ENCODE measurements at places on chromosomes 12 and 14.

DNA sequence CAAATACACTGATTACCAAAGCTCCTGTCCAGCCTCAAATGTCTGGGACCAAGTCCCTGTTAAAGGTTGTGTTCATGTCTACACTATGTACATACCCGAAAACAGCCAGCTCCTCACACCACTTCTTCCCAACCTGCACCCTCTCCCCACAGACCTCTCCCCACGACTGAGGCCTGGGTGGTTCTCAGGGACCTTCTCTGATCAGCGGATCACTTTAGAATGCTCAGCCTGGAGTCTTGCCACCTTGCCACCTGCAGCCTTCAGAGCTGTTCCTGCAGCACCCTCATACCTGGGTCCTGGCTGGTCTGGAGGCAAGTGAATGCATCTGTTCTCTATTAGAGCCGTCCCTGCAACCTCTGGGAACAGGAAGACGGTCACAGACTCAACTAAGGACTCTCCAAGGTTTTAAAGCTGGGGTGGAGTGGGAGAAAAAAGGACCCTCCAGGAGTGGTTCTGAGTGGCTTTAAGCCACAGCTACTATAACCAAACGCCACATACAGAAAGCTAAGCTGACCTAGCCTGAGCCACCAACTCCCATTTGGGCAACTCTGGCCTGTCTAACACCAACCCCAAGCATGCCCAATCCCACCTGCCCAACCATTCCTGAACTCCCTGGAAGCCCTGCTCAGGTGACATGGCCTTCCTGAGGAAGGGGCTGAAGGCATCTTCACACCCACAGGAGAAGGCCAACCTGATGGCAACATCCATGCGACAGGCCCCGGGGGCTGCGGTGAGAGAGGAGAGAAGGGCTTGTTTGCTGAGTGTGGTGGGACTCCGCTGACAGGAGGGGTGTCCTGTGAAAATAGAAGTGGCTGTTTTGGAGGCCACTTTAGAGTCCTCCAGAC is 8.6 kb downstream of the KRT2 start:
- no peak for DNase-seq

GRCh38 chr14:36519431-36520321 is at the start of gene NKX2-1:
NKX2-1 (minus strand) TSS chr14:36520232; CDS start chr14:36520129, 103 bp downstream.
- no peak for DNase-seq

DNA sequence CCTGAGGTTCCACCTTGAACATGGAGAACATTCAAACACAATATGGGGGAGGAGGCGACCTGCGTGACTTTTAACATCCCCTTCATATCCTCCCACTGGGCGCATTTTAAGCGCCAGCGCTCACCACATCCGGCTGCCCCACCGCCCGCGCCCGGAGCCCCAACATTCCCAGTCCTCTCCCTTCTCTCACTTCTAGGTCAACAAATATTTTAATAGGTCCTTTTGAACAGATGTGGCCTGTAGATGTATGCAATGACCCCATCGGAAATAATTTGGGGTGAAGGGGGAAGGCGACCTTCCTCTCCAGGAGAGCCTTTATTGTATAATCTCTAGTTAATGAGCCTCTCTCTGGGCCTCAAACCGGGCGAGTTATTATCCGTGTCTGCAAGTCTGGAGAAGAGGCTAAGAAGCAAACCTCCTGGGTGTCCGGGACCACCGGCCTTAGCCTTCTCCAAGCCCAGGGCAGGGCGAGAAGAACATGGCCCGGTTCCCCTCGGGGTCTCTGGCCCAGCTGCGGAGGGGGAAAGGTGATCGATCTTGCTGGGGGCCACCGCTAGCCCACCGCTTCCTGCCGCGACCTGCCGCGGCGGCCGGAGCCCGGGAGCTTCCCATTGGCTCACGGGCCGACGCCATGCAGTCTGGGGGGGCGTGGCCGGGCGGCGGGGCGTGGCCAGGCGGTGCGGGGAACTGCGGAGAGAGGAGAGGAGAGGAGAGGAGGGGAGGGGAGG is 83.2 kb upstream of the HMGA2 start:
- DNase-seq, result peak; percentile 19

- DNase-seq, result no peak
Measured at GRCh38 chr14:96762650-96763049, 34.5 kb upstream of the VRK1 start.

GRCh38 chr12:64184216-64184615 is 37.9 kb downstream of the KICS2 start:
- DNase-seq, result no peak

DNA sequence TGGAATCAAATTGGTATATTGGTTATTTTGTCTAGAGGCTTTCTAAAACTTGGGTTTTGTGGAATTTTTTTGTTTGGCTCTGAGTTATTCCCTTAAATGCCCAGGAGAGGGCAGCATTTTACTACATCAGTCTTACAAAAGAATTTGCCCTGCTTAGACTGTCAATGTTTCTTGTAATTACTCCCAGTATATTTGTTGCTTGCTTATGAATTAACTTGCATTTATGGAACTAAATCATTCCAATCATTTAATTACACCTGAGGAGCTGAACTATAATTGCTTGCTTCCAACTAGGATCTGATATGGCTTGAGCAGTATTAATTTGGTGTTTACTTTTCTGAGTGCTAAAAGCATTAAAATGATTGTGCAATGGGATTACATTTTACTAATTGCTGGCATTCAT is 48.7 kb downstream of the MIPOL1 start:
- no peak for DNase-seq

GRCh38 chr12:24770334-24770733 is 178.6 kb downstream of the BCAT1 start:
- DNase-seq, result no peak

DNA sequence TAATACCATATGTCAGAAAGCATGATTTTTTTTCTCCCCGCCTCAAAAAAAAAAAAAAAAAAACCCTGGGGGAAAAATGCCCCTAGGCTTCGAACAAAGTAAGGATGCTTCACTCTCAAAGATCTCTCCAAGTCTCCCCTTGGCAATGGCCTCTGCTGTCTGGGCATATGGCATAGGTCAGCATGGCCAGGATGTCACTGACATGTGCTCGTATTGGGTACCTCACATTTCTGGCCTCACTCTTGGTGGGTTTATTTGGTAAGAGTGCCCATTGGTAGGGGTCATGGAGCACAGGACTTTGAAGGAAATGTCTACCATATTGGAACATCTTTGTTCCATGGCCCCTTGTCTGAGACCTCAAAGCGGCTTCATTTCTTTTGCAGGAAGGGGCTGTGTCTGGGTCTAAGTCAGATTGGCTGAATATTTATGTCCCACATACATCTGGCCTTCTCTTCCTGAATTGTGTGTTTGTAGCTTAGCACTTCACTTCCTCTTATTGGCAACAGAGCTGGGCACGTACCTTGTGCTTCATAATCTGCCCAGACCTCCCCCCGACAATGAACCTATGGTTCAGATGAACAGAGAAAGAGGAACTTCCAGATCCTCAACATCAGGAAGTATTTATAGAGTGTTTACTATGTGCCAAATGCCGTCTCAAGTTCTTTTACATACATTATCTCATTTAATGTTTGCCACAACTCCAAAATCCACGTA is 36.3 kb upstream of the OAS1 start:
- DNase-seq, result no peak

GRCh38 chr14:70047598-70048312 is 141.0 kb downstream of the SLC8A3 start:
- no peak for DNase-seq

GRCh38 chr14:28305938-28306337 is 460.6 kb upstream of the FOXG1 start:
- no peak for DNase-seq

DNA sequence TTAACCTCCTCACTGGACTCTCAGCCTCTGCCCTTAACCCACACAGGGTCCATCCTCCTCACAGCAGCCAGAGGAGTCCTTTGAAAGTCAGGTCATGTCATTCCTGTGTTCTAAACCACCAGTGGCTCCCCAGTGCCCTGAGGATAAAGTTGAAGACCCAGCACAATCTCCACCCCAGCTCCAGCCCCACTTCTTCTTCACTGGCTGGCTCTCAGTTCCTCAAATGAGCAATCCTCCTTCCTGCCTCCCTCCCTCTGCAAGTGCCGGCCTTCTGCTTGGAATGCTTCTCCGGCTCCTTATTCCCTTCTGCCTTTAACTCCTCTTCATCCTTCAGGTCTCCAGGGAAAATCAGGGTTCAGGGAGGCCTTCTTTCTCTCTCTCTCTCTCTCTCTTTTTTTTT is 32.0 kb upstream of the SPPL3 start:
- DNase-seq, result no peak

- DNase-seq, result no peak
Measured at GRCh38 chr14:33578461-33579216, 372.2 kb downstream of the EGLN3 start.

- no peak for DNase-seq
Measured at GRCh38 chr12:123971449-123971769, 1.2 kb downstream of the CCDC92 start.

GRCh38 chr14:52767058-52767833 is 24.2 kb downstream of the GNPNAT1 start:
- no peak for DNase-seq

DNA sequence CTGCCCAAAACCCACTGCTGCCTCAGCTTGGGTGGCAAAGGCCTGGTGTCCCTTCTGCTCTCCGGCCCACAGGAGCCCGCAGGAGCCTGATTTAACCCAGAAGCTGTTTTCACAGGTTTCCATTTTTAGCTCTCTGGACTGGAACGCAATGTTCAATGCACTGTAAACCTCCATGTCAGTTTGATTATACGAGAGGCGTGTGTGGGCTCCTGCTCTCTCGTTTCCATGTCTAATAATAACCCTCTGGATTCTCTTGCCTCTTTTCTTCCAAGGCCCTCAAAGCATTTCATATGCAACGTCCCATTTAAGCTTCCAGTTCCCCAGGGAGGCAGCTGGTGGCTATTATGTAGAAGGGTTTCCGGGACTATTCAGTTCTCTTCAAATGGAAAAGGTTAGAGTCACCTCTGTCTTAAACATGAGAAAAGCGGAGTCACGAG is 161.1 kb downstream of the SUDS3 start:
- no peak for DNase-seq

DNA sequence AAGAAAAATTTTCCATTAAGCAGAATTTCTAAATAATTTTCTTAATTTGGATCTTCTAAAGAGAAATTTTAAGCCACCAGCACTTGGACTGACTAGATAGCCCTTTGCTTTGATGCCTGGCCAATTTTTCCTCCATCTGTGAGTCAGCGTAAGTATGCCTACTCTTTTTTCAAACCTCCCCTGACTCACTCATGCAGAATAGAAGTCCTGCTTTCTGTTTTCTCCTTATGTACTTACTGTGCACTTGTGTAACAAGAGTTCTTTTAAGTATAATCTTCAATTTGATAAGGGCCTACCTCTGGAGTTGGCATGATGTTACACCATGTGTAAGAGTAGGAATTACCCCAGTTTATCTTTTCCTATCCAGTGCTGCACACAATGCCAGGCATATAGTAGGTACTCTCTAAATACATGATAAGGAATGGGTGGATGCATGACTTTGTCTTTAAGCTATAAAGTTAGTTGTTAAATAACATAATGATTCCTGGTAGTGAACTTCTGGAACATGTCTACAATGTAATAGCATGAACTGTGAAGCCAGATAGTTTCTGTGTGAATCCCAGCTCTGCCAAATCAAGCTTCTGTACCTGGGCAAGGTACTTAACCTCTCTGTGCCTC is 329.6 kb downstream of the TMTC2 start:
- no peak for DNase-seq

DNA sequence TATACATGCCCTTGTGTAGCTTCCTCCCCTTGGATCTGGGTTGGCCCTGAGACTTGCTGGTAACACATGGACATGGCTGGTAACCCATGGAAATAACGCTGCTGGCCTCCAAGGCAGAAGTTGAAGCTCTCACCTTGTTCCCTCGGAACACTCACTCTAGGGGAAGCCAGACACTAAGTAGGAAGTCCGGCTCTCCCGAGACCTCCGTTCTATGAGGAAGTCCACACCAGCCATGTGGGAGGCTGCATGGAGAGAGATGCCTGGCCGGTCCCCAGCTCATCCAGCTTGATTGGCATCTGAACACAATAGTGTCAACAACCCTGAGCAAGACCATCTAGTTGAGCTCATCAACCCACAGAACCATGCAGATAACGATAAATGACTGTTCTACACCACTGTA is 39.7 kb upstream of the VRK1 start:
- no peak for DNase-seq

- DNase-seq, result no peak
Measured at GRCh38 chr14:69629225-69630127, 18.1 kb downstream of the SUSD6 start.

DNA sequence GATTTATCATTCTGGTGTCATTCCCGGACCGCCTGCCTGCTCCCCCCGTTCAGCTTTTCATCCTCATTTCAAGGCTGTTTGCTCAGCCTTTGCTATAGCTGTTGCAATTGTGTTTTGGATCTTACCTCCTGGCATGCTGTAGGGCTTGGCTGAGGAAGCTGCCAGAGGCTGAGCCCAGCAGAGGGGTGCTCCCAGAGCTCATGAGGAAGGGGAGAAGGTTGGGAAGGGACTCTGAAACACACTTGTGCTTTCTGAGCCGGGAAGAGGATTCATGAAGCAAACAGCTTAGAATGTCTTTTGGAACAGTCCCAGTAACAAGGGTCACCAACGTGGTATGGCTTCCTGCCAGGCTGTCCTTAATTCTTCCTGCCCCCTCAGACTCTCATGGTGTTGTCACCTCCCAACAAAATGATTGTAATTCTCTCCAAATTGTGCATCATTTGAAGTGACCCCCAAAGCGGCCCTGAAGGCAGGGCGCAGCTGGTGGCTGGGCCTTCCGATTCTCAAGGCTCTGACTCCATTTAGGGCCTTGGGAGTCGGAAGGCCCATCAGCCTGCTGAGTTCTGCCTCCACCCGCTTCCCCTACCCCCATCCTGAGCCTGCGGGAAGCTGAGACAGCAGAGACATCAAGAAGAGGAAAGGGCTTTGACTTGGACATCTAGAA is 111.9 kb upstream of the ARHGAP5 start:
- DNase-seq, result no peak

- no peak for DNase-seq
Measured at GRCh38 chr14:64303471-64303917, 9.3 kb upstream of the ESR2 start.

- DNase-seq, result no peak
Measured at GRCh38 chr12:104825408-104825807, 132.7 kb downstream of the SLC41A2 start.

GRCh38 chr12:48775991-48776649 is 12.8 kb downstream of the ADCY6 start:
- no peak for DNase-seq

- no peak for DNase-seq
Measured at GRCh38 chr12:64666054-64666914, 56.0 kb downstream of the RASSF3 start.

DNA sequence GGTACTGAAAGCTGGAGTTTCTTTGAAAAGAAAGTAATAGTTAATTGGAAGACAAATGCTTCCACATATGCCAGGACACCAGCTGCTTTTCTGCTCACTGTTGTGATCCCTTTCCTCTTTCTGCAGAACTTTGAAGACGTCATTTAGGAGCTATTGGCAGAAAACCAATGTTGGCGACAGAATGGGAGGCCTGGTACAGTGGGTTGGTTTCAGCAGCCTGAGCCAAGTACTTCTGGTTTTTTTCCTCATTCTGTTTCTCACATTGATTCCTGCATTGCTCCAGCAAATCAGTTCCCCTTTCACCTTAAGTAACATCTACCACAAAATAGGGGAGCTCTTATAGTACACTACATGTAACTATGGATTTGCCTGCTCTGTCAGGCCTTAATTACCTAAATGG is 96.9 kb downstream of the FIGNL2 start:
- DNase-seq, result no peak

- DNase-seq, result no peak
Measured at GRCh38 chr14:77044783-77045237, 16.3 kb upstream of the IRF2BPL start.

All from activated CD8-positive, alpha-beta memory T cell treated with anti-CD3 and anti-CD28 coated beads for 1 hour (primary cell).